ENCODE measurements at places on chromosomes 1 and 21.
A peak's percentile ranks its signal among the peaks of the same experiment; 100 is the strongest.

- DNase-seq: no peak
Observed at GRCh38 chr1:177800400-177801088, 169.3 kb downstream of the SEC16B start.

DNA sequence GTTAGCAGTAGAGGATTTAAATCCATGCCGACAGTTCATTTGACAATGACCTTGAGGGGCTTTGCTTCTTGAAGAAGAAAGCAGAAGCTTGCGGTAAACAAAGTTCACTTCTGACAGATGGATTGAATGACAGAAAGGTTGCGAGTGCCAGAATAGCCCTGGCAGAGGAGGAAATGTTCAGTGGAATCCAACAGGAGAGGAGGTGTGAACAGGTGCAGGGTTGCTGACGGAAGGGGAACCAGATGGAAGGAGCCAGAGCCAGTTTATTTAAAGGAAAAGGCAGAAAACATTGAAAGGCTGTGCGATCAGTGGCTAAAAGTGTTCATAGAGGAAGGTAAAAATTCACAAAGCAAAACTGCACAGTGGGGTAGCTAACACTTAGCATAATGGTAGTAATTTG is 141.0 kb downstream of the SDCCAG8 start:
- DNase-seq: no peak

DNA sequence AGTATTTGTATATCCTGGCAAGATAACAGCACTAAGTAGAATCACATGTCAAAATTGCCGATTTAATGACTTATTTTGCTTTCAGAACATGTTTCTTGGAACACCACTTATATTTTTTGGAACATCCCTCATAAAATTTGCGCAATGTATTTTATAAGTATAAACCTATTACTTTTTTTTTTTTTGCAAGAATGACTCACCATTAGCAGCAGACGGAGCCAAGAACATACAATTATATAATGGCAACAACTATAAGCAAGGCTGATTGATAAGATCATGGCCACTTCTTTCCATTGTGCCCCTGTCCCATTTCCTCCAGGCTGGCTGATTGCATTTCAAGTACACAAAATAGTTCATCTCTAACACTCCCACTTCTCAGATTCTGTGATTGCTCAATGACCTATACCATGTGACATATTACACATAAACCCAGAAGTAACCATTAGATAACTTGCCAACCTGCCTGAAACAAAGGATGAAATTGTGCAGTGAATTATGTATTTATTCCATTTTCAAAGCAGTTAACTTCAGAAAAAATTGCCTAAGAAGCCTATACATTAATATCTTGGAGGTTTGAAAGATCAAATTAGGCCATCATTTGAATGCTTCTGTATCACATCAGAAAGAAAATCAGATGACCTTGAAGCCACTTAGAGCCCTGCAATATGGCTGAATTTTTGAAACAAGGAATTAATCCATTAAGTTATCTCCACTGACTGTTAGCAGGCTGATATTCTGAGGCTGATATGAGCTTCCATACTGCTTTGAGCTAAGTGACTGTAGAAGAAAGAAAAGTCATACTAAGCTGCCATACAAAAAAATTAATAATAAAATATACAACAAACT is 77.8 kb upstream of the PRMT6 start:
- no peak for DNase-seq

GRCh38 chr1:8348777-8349472 is 31.0 kb downstream of the SLC45A1 start:
- DNase-seq: peak; percentile 59

DNA sequence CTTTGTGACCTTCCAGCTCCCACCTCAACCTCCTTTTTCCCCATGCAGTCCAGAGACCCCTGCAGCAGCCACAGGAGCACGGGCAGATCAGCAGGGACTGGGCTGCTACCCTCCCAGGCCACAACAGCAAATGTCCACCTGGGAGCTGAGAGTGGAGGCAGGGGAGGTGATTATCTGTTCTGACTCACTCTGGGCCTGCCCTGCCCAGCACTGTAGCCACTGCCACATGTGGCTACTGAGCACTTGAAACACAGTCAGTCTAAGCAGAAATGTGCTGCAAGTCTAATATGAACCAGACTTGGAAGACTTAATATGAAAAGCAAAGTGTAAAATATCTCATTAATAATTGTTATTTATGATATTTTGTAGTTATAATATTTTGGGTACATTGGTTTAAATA is 148.9 kb upstream of the VANGL1 start:
- DNase-seq: no peak

- no peak for DNase-seq
Observed at GRCh38 chr21:21156957-21157356, 158.7 kb downstream of the NCAM2 start.

DNA sequence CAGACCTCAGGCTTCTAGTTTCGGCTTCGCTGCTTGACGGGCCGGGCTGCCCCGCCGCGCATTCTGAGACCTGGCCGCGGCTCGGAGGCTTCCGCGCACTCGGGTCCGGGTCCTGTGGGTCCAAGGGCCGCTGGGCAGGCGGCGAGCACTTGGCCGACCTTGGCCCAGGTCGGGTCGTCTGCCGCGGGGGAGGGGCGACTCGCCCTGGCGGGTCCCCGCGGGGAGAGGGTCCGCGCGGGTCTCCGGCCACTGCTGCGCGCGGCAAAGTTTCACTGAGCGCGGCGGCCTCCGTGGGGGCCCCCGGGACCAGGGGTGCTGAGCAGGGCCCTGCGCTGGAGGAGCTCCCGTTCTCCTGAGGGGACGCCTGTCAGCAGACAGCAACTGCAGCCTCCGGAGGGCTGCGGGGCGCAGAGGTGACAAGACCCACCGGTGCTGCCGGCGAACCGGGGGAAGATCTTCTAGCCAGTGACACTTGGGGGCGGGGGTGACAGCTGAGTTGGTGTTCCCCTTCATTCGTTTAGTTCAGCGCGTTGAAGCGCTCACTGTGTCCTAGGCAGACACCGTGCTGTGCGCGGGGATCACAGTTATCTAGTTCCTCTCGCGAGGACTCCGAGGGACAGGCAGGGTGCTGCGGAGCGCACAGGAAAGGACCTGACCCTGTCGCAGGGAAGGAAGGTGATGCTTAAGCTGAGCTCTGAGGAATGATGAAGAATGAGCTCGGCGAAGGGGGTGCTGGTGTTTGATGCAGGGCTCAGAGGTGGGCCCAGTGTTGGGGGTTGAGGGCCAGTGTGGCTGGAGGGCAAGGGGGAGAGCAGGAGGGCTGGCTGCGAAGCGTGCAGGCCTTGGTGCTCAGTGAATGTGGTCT is 725 bp downstream of the MTFR1L start:
- peak; percentile 55 for DNase-seq

DNA sequence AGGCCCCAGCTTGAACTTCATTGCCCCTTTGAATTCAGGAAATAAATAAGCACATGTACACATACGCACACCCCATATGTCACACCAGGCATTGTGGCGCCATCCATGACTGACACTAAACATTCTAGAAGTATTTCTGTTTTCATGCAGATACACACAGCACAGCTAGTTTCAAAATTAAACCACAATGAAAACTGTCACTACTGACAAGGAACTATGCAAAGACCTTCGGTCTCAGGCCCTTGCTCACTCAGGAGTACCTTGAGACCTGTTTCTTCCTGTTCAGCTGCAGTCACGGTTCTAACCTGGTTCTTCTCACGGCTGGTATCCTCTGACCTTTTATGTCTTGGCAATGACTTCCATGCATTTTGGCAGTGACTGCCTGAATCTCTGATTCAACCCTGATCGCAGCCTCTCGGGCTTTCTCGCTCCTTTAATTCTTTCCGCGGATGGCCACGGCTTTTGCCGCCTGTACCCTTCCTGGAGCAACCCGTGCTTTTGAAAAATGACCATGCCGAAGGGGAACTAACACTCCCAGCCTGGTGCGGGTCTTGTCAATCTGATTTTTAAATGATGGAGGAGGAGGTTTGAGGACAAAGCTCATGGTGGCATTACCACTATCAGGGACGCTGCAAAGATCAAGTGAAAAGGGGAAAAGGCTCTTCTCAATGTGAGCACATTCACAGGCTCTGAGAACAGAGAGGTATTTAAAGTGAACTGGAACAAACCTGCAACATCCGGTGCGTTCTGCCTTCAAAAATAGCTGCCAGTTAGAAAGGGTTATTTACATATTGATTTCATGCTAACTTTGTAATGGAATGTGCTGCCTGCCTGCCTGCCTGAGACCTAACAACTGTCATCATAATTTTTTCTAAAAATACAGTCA is 384.6 kb downstream of the RRAGC start:
- DNase-seq: no peak

DNA sequence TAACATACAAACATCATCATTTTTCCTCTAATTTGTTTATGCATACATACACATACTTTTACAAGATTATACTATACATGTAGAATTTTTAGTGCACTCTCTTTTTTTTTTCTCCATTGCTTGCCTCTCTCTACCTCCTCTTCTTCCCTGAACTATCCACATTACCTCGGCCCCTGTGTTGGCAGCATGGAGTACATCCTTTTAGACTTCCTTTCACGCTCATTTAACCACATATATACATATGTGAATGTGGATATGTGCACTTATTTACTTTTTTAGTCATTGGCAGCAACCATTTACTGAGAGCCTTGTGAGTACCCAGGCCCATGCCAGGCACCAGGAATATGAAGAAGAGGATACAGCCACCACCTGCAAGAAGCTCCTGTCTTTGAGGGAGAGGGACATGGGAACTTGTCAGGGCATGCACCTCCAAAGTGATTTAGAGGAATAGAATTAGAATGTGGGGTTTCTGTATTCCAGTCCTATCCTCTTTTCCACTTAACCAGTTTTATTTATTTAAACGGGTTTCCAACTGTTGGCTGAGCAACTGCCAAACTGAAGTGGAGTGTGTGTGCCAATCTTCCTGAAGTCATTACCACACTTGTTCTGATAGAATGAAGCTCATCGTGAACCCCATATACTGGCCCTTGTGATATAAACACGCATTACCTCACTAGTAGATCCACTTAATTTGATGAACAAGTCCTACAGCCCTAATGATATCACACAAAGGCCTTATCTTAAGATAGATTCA is 212.6 kb downstream of the TNR start:
- DNase-seq: no peak

DNA sequence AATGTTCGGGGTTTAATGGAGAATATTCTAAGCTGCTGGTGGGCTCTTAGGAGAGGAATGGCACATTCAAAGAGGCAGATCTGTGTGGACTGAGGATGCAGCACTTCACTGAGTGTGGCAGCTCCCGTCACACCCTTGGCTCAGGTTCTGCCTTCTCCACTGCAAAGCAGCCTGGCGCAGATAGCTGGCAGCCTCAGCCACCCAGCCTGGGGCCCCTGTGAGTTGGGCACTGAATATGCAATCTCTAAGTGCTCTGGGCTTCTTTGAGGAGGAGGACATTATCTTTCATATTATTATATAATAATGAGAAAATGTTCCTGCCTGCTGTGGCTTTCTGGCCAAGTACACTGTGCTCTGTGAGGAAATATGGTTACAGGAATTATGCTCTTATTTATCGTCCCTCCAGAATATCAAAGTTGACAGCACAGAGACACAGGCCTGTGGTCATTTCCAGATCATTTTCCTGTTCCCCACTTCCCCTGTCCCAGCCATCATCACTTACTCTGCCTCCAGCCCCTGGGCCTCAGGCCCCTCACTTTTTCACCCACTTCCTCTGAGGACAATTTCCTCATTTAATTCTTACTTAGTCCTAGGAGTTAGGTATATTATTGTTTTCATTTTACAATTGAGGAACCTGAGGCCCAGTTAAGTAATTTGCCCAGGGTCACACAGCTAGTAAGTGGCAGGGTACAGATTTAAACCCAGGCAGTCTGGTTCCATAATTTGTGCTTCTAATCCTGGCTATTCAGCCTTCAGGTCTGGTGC is 53.6 kb downstream of the MAB21L3 start:
- DNase-seq: no peak

DNA sequence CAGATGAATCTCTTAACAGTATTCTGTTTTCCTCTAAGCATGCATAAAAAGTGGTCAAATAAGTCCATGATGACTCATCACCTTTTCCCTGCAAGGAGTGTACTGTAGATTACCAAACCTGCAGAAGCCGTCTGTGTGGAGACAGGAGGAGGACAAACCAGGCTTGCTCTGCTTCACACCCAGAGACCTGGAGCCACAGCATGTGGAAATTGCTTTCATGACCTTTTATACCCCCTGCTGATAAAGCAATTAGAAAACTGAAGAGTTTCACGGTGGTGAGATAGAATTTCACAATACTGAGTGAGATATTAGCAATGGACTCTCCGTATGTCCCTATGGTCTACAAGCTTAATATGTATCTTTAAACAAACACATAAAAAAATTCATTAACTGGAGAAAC is 9.4 kb downstream of the CORT start:
- DNase-seq: no peak

GRCh38 chr1:35881850-35882273 is 1.1 kb upstream of the AGO1 start:
- no peak for DNase-seq

DNA sequence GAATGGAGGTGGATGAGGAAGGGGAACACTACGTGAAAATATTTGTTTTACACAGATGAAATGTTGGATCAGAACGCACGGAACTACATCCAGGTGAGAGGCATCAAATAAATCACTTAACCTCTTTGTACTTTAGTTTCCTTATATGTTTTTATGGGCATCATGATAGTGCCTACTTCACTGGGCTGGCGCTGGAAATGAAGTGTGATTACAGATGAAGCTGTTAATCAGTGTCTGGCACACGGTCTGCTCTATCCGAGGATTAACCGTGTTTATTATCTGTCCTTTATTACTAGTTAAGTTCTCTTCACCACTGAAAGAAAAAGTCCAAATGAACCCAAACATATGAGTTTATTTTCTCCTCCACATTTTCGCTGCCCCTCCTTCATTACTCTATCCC is 96.0 kb upstream of the TRABD2B start:
- no peak for DNase-seq

DNA sequence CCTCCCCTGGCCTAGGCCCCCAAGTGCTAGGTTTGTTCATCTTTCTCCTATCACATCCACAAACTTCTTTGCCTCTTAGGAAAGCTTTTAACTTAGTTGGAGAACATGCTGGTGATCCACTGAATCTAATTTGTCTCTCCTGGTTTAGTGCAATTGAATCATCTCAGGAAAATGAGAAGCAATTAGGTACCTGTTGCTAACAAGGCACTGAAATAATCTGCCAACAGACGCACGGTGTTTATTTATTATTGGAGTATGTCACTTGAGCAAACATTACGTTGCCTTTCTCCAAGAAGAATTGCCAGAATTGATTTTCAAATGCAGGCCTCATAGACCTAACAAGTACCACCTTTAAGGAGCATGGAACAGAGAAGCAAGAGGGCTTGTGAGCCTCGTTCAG is 309.4 kb downstream of the NFIA start:
- no peak for DNase-seq

- DNase-seq: no peak
Observed at GRCh38 chr1:67274623-67275325, 32.9 kb upstream of the IL12RB2 start.

DNA sequence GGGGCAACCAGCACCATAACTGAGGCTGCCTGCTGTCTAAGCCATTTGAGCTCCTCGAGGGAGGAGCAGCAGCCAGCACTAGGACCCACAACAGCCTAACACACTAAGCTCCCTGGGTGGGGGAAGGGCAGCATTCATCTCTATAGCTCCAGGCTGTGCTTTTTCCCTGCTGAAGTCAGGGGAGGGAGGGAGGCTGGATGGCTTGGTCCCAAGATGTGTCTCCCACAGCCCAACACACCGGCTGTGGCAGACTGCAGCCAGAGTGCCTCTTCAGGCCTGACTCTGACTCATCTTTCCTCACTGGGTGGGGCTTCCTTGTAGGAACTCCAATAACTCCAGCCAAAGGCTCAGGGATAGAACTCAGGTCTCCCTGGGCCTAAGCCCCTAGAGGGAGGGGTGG is 296.3 kb downstream of the PRDM2 start:
- no peak for DNase-seq

- DNase-seq: no peak
Observed at GRCh38 chr1:205319081-205320018, 2.2 kb downstream of the NUAK2 start.
